ENCODE measurements at places on chromosomes 12 and 14.
A peak's percentile ranks its signal among the peaks of the same experiment; 100 is the strongest.

DNA sequence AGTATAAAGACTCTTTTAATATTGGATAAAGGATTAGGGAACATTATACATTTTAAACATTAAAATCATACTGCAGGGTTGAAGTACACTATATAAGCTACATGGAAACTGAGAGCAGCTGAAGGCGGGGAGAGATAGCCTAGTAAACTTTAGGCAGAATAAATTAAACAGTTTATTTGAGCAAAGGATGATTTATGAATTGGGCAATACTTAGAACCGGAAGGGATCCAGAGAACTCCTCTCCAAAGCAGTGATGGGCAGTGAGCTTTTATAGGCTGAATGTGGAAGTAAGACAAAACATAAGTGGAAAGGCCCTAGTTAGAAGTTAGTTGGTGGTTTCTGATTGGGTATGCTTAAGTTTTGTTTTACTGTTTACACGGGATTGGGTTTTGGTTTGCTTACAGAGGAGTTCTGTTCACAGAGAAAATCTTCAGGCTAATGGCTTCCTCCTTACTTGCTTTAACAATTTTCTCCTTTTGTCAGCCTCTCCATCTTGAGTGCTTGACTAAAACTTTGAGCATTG lies 18.9 kb downstream of the LEMD3 start:
- no peak for DNase-seq

DNA sequence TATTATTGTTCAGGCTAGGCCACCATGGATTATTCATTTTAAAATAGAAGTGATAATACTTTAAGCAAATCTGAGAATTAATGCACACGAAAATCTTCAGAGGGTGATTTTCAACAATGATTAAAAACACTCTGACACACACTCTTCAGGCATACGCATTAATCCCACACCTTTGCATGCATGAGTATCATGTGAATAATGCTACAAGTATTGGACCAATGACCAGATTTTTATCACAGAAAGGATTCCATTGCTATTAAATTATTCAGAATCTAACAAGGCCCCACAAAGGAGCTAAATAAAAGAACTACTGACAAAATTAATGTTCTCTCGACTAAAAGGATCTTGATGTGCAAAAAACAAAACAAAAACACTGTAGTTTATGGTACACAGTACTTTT lies 11.1 kb downstream of the EPS8 start:
- DNase-seq: no peak

DNA sequence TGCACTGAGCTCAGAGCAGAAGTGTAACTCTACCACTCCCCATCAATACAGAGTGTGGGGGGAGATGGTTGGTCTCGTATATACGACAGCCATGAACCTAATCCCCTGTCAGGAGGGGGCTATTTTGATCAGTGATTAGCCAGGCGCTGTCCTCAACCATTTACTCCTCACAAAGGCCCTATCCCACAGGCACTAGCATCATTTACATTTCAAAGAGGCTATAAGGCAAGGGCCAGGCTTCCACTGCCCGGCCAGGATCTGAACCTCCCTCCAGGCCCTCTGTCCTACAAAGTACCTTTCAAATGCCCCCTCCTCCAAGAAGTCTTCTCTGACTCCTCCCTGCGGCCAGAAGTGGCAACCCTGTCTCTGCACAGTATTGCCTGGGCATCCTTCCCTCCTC lies 74.7 kb downstream of the ITPK1 start:
- DNase-seq: no peak

GRCh38 chr12:1590221-1590979 lies 4.0 kb downstream of the FBXL14 start:
- no peak for DNase-seq

DNA sequence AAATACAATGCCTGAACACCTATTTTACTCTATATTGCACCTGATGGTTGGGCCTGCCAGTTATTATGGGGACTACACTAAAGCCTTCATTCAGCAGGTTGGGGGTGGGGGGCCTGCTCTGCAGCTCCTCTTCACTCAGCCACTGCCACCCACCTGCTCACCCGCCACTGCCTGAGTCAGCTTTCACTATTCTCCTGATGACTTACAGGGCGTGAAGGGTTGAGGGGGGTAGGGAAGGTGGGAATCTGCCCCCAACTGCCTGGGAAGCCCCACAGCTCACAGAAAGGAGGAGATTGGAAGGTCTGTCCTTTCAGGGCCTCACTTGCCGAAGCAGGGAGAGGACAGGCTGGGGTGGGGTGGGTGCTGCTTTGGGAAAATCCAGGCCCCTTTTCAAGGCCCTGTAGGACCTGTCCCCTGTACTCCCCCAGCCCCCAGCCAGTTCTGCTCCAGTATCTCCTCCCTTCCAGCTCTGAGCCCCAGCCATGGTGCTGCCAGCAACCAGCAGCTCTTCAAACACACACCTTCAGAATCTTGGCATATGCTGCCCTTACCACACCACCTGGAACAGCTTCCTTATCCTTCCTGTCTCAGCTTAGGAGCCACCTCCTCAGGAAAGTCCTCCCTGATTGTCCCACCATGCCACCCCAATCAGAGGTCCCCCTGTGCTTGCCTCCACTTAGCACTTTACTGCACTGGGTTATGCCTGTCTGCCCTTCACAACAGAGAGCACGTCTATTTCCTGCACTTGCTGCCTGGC lies 33.1 kb downstream of the IRF2BPL start:
- no peak for DNase-seq

DNA sequence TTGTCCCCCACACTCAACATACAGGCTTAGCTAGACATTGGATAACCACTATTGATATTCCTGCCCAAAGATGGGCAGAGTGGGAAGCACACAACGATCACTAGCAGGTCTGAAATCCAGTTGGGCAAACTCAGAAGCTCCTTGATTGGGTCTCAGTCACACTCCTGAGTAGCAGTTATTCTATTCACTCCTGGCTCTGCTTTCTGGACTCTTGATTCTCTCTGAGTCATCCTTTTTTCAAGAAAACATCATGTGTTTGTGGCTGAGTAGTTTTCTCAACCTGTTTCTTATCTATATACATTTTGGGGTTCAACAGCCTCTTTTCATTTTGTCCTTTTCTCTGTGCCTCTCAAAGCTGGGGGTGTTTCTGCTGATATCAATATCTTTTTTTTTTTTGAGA lies 46.0 kb upstream of the MANSC4 start:
- no peak for DNase-seq

- DNase-seq: no peak
These were observed 4.6 kb downstream of the NYNRIN start for GRCh38 chr14:24403294-24403998.

DNA sequence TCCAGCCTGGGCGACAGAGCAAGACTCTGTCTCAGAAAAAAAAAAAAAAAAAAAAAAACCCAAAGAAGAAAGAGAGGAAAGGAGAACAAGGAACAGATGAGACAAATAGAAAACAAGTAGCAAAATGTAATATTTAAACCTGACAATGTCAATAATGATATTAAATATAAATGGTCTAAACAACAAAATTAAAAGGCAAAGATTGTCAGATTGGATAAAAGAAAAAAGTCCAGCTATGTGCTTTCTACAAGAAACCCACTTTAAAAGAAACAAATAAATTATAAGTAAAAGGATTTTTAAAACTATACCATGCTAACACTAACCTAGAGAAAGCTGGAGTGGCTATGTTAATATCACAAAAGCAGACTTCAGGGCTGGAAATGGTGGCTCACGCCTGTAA lies 29.7 kb upstream of the APOF start:
- no peak for DNase-seq

GRCh38 chr12:129941618-129942017 lies 37.8 kb upstream of the TMEM132D start:
- no peak for DNase-seq

GRCh38 chr14:56813143-56813551 lies 2.9 kb upstream of the OTX2 start:
- no peak for DNase-seq

DNA sequence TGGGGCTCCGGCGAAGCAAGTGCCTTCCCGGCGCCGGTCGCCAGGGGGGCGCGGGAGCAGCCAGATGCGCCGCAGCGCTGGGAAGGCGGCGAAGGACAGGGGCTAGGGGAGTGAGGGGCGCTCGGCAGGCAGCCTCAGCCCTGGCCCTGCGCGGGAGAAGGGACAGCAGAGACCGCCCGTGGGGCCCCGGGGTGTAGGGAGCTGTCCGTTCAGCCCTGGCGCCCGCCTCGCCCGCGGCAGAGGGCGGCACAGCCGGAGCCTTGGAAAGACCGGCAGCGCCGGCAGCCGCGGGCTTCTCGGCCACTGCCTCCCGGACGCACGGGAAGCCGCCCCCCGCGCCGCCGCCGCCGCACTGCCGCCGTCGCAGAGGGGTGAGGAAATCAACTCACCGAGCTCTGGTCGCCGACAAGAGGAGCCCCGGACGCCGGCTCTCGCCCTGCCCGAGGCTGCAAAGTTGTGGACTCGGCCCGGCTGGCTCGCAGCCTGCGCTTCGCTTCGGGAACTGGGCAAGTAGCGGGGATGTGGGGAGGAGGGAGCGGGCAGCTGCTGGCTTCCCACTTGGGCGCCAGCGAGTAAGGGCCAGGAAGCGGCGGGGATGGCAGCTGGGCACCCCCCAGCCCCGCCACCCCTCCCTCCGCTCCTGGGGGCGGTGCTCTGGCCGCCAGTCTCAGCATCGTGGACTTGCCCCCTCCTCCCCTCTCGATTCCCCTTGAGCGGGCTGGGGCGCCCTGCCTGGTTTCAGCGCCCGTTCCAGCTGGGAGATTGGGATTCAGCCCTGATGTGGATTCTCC lies at the start of gene ZDHHC22:
TSS of gene ZDHHC22 (minus strand) at position 578 of the 791 bp plus-strand sequence. CDS start 2,053 bp downstream, outside the sequence.
- DNase-seq: no peak

- DNase-seq: no peak
These were observed 3.0 kb upstream of the SNW1 start for GRCh38 chr14:77763978-77764377.

- no peak for DNase-seq
These were observed 16.6 kb downstream of the SLC6A12 start for GRCh38 chr12:197347-197746.

GRCh38 chr12:107468182-107468581 lies 217.4 kb upstream of the PWP1 start:
- no peak for DNase-seq

- DNase-seq: no peak
These were observed 1087.0 kb downstream of the BCL11B start for GRCh38 chr14:98185036-98185435.

DNA sequence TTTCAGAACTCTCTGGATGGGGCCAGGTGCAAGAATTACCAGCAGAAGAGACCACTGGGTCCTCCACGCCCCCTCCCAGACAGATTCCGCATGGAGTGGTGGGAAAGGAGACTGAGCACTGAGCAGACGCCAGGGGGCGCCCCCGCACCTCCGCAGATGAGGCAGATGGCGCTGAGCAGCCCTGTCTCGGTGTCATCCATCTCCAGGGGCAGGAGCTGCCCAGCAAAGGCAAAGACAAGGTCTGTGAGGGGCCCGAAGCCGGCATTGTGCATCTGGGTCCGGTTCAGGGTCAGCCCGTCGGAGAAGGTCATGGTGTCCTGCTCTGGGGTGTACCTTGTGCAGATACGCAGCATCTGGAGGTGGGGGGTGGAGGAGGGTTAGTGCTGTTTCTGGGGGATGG lies 6.3 kb upstream of the ITGB7 start:
- peak; percentile 77 for DNase-seq

GRCh38 chr14:54147282-54147681 lies 190.7 kb upstream of the BMP4 start:
- DNase-seq: no peak

DNA sequence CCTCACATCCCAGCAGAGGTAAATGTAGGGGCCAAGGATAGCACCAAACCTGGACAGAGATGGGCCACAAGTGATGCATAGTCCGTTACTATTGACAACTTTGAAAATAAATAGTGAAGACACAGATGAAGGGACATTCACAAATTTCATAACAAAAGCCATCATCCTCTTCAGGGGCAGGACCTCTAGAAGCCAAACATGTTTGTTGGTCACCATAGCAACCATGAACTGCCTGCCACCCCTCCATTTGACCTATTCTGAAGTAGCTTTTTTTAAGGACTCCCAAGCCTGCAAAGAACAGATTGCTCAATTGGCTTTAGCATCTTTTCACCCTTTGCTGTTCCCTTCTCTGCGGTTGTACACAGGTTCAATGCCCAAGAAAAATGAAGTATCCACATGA lies 35.7 kb upstream of the MDM1 start:
- DNase-seq: no peak

GRCh38 chr14:59474172-59474571 lies 9.0 kb upstream of the GPR135 start:
- no peak for DNase-seq

GRCh38 chr14:99686557-99687283 lies 2.6 kb downstream of the CYP46A1 start:
- no peak for DNase-seq

GRCh38 chr14:64801800-64802199 lies 77.9 kb downstream of the SPTB start:
- no peak for DNase-seq

DNA sequence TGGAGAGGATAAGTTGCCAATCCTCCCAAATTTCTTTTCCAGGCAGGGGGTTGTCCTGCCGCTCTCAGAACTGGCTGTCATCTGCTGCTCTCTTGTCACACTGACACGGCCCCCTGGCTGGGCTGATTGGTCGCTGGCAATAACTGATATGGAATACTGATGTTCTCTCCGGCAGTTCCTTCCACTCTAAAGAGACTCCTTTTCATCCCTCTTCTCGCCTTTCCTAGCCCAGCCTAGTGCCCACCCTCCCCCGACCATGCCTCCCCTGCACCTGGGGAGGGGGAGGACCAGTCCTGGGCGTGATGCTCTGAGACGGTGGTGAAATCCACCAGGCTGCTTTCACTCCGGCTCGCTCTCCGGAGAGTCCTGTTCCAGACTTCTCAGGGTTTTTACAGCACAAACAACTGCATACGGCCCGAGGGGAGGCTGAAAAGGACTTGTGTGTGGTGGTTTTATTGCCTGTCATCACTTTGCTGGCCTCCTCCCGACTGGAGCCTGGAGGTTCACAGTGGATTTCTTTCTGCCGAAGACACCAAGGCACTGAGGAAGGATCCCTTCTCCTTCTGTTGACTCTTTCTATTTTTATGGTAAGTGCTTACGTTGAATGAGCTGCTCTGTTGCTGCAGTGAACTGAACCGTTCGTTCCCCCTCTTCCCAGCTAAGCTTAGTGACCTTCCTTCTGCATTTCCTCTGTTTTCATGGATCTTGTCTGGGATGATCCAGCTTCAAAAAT lies at the start of gene ANO4:
TSS of gene ANO4 (plus strand) at position 336 of the 733 bp plus-strand sequence. CDS start 107,010 bp downstream, outside the sequence.
- no peak for DNase-seq

DNA sequence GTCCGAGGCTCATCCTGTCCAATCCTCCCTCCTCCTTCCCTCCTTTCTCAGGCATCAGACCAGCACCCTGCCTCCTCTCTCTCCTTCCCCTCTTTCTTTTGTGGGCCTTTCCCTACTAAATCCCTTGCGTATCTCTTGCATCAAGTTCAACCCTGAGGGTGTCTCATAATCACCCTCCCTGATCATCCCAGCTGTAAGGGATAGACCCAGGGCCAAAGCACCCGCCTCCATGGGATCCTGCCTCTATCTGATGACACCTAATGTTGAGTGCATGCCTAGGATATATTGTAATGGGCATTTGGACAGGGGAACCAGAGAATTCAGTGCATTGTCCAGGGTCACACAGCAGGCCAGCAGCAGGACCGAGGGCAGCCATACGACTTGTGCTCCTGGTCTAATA lies 84.9 kb downstream of the PHETA1 start:
- DNase-seq: no peak

GRCh38 chr12:92995258-92995903 lies 66.3 kb upstream of the EEA1 start:
- no peak for DNase-seq

- DNase-seq: no peak
These were observed 319.9 kb downstream of the CACNA1C start for GRCh38 chr12:2372735-2373134.
